ENCODE measurements at places on chromosomes 4 and X. TPM values are rescaled to one million over a fixed set of nuclear protein-coding genes. Genes with fewer than 3 reads are reported as not detected.

Gene TBC1D19
- total RNA-seq: 19.1 TPM

Gene VEGFC
- not detected for total RNA-seq

Gene CXorf65
- total RNA-seq: not detected

Gene SSR4
- 373 TPM for total RNA-seq

Gene OTUD6A
- not detected for total RNA-seq

Gene AFAP1
- 27.6 TPM for total RNA-seq

Gene AKAP14
- not detected for total RNA-seq

Gene LONRF3
- total RNA-seq: 0.84 TPM

Gene SLITRK2
- not detected for total RNA-seq

Gene ZFP42
- total RNA-seq: 1.2 TPM

Gene MGARP
- 0.26 TPM for total RNA-seq

Gene OPRPN
- not detected for total RNA-seq

Gene PHEX
- total RNA-seq: 0.67 TPM

Measured in Caco-2 (cell line).